ENCODE measurements at places on chromosomes 12 and 14.

GRCh38 chr12:65655074-65655493, 169.2 kb upstream of the HMGA2 start:
- no peak for DNase-seq

DNA sequence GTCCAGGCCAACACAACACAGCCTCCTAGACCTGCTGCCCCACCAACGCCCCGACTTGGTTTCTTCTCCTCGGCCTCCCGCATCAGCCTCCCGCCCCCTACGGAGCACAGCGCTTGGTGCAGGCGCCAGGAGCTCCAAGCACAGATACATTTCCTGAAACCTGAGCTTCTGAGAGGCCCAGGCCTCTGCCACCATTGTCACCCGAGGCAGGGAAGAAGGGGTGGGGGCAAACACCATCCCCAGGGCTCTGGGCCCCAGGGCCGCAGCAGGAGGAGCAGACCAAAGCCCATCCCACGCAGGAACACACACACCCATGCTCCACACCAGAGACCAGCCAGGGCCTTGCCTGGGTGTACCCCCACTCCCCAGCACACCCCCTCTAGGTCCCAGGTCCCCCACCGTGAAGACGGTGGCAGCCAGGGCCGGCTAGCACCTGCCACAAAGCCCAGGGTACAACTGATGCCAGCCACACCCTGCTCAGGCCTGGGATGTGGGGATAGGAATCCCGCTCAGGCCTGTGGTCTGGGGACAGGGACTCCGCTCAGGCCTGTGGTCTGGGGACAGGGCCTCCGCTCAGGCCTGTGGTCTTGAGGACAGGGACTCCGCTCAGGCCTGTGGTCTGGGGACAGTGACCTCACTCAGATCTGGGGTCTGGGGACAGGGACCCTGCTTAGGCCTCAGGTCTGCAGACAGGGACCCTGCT, 5.4 kb downstream of the JAG2 start:
- no peak for DNase-seq

DNA sequence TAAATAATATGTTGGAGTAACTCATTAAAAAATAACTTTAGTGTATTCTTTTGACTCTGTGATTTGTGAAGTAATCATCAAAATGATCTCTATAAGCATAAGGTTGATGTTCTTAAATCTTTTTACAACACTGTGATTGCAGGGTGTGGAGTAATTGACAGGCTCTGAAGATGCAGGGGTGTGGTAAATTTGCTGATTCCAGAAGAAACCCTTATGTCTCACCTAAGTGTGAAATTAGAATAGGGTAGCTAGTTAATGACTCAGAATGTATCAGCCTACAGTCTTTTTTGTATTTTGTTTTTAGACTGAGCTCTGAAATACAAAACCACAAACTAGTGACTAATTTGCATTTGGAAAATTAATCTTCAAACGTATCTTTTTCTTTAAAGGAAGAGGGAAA, 5.9 kb downstream of the PRPF39 start:
- DNase-seq = peak; percentile 71

GRCh38 chr14:28766469-28766955, at the start of gene FOXG1:
FOXG1 (plus strand) TSS chr14:28766787; CDS start chr14:28767280, 493 bp downstream.
- DNase-seq = no peak

DNA sequence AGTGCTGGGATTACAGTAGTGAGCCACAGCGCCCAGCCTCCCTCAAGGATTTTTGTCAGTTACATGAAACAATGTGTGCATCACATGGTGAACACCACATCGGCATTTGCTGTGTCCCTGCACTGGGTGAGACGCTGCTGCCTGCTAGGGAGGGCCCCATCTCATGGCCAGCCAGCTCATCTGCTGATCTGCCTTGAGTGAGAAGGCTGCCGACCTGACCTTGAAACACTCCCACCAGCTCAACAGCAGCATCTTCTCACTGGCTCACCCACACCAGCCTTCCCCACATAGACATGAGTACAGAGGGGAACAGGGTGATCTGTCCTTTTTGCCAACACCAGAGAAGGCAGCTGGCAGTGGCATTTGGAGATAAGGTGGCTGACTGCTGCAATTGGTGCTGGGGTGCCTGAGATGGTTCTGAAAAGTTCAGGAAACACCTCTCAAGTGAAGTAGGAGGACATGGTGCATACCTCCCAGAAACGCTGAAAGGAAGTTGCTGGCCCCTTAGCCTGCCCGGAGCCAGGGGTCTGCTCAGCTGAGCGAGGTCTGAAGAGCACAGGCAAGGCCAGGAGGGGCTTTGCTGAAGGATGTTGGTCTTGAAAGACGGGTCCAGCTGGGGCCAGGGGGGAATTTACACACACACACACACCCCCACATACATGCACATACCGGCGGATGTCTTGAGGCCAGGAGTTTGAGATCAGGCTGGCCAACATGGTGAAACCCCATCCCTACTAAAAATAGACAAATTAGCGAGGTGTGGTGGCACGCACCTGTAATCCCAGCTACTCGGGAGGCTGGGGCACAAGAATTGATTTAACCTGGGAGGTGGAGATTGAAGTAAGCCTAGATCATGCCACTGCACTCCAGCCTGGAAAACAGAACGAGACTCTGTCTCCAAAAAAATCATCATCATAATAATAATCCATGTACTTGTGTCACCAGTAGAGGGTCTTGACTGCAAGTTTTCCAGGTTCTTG, 14.3 kb upstream of the PPP1R13B start:
- no peak for DNase-seq

DNA sequence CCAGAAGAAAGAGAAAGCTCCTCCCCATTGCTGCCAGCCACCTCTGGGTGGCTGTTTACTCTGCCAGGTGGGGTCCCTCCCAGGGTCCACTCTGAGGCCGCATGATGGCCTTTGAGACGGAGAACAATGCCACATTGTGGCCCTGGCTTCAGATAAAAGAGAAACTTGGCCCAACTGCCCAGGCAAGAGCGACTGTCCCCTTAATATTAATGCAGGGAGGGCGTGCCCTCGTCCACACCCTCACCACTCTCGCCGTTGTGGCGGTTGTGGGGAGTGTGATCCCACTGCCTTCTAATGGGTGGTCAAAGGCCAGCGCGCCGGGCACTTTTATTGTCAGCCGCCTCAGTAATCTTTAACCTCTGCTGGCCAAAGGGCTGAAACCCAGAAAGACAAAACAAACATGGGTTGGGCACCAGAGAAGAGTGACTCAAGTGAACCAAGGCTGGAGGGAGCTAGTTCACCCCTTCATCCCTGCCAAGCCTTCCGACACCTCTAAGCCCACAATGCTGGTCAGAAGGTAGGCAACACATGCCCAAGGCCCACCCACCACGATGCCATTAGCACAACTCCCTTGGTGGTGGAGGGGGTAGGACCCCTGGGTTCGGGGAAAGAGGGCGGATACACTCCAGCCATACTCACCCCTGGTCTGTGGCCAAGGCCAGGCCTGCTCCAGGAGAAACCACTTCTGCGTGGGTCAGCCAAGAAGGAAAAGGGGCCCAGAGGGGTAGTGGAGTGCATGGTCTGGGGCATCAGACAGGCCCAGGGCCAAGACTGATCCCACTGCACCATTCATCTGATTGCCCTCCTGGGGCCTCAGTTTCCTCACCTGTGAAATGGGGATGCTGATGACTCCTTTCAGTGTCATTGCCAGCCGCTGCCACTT, 44.5 kb upstream of the BCL11B start:
- no peak for DNase-seq

- no peak for DNase-seq
Measured at GRCh38 chr12:54258201-54258681, 21.7 kb downstream of the CBX5 start.

GRCh38 chr14:72554401-72554800, 339.5 kb downstream of the DPF3 start:
- no peak for DNase-seq

- no peak for DNase-seq
Measured at GRCh38 chr12:60672949-60673348, 1077.1 kb downstream of the SLC16A7 start.

GRCh38 chr12:86387591-86388145, 131.5 kb upstream of the MGAT4C start:
- no peak for DNase-seq

DNA sequence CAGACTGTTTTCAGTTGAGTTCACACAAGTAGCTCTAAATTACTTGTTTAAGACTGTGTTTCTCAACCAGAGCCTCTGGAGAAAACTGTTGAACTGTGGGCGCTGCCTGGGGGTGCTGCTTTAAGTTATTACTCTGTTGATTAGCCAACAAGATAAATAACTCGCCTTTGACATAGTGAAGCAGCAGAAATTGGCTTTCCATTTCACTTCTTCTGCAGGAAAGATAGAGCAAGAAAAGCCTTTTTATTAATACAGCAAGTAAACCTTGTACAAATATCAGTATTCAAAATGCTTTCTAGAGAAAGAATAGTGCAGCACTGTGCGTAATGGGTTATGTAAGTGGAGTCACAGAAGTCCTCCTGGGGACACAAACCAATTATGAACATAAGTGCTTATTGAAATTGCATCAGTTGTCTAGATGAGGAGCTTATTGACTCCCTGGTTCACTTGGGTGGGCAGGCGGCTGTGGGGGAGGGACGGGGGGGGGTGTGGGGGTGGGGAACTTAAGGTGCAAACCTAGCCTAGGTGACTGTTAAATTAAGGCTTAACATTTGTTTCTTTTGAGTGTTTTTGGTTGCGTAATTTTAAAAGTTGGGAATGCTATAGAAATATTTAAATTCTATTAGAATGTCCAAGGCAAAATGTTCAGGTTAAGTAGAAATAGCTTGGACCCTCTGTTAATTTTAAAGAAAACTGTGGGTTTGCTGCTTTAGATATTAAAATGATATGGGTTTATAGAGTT, 6.3 kb downstream of the FRS2 start:
- DNase-seq = no peak

- no peak for DNase-seq
Measured at GRCh38 chr12:114685320-114685781, 1.4 kb upstream of the TBX3 start.

DNA sequence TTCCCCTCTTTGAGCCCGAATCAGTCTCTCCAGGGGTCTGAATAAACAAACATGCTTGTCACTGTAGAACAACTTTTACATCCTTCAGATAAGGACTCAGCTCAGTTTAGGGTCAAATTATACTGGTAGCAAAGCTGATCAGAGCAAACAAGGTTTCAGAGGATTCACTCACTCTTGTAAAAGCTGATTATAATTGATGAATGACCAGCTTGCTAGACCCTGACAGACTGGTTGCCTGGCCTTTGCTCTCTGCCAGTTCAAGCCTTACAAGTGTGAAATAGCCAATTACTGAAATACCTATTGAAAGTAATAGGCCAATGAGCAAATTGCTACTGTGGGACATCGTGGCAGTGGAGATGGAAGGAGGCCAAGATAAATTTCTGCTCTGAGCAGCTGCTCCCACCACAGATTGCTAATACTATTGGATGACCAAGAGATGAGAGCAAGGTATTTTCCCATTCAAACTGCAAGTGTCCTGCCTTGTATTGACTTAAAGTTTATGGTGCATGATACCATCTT, 177.6 kb downstream of the PDZRN4 start:
- DNase-seq = no peak

DNA sequence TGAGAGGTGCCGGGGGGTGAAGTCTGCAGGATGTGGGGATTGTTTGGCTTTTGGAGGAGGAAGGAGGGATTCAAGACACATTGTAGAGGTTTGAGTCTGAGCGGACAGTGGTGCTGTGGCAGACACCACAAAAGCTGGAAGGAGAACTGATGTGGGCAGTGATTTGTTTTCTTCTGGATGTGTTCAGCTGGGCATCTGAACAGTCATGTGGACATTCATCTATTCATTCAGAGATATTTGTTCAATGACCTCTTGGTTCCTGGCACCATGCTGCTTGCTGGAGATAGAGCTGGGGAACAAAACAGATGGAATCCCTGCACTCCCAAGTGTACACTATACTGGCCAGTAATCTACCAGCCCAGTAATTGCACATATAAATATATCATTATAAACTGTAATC, 64.0 kb downstream of the PTPN11 start:
- DNase-seq = no peak

DNA sequence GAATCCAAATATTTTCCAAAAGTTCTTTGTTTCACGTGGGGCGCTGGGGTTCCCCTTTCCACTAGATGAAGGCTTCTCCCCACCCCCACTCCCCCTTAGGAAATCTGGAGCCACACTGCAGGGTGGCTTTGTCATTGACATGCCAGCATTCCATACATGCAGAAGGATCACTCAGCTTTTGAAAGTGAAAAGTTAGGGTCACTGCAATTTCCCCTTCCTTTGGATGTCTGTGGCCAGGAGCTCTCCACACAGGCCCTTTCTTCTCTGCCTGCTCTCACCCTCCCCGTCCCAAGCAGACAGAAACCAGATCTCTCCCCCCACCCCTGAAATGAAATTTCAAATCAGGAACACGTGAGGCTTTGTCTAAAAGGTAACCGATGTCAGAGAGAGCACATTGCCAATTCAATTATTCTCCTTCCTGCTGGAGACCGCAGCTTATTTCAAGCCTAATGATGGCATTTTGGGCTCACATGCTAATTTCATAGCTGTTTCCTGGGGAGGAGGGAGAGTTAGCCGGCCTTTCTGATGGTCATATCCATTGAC, 153.9 kb upstream of the RFLNA start:
- DNase-seq = no peak

DNA sequence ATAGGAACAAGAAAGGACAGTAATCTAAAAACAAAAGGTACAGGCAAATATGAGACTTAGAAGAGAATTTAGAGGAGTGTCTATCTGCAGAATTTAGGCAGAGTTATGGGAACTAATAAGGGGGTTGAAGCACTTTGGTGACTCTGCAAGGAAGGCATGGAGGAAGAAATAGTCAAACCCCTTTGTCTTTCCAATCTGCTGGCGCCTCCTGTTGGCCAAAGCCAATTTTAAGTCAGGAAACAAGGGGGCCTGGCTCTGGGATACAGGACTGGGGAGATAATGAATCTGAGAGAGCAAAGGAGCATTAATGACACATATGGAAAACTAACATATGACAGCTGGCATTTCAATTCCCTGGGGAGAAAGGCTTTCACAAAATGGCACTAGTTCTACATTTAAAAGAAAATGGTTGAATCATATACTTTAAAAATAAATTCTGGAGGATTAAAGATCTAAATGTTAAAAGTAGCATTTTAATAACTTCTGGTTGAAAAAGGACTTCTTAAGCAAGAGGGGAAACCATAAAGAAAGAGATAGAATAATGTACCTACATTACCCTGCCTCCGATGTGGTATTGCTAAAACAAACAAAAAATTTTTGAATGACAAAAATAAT, 48.5 kb upstream of the CSRP2 start:
- DNase-seq = peak; percentile 6

GRCh38 chr14:68363843-68364767, 428.8 kb downstream of the ZFP36L1 start:
- DNase-seq = no peak

GRCh38 chr12:24913953-24914352, 34.9 kb downstream of the BCAT1 start:
- DNase-seq = no peak

Data from CD4-positive, alpha-beta T cell treated with Interleukin-4 for 4 hours (primary cell).